NCI-H2171 treated with DMSO at 0.1 percent for 48 hours (cell line): ENCODE measurements at places on chromosomes 1 and 21.

DNA sequence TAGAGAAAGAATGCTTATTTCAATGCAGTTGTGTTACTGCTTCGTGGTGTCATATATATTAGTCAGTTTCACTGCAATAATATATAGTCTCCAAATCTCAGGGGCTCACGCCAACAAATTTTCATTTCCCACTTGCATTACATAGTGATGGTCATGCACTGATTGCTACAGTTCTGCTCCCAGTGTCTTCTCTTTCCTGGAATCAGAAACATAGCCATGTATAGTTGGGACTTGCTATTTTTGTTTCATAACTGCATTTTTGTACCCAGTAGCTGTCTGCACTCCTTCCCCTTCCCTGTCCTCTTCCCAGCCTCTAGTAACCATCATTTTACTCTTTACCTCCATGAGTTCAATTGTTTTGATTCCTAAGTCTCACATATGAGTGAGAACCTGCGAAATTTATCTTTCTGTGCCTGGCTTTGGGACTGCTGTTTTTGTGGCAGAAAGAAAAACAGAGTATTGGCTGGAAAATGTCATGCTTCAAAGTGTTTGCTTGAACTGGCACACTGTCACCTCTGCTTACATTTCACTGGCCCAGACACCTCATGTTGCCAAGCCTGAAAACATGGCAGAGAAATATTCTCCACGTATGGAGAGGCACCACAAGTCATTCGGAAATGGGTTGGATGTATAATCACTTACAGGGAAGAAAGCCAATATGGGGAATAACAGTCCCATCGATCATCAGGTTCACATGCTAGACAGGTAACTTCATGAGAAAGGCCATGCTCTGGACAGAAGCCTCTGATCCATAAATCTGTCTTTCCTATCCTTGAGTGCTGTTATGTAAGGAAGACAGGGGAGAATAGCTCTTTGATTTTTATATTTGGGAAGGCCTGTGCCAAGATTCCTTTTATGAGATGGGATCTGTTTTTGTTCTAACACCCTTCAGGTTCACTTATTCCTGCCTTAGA lies 60.4 kb upstream of the BACH1 start:
- no peak for DNase-seq

GRCh38 chr1:214927796-214928195 lies 154.7 kb upstream of the KCNK2 start:
- DNase-seq, result no peak

- no peak for DNase-seq
Measured at GRCh38 chr21:45166931-45167330, 92.6 kb downstream of the ADARB1 start.

DNA sequence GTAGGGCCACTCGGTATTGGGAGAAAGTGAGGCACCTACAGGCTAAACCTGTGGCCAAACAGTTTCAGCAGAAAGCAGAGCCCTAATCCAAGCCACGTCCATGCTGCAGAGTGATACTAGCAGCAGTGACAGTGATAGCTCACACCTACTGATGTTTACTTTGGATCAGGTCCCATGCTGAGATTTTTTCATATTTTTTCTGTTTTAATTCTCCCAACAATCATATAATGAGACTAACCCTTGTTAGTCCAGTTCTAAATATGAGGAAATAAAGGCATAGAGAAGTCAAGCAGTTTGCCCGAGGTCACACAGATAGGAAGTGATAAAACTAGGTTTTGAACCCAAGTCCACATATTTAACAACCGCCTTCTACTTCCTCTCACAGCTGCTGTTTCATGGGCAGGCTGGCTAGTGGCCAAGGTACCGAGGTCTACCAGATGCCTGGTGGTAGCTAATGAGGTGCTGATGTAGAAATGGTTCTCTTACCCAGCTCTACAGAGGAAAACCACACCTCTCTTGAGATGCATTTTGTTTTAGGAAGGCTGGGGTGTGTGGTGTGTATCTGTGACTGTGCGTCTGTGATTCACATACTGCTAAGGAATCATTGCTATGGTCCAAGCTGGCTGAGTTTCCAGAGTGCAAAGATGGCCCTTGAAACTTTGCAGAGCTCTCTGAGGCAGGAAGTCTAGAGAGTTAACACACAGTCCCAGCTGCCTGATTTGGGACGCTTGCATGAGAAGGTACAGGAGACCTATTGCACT lies 80.3 kb upstream of the ARTN start:
- DNase-seq, result peak; percentile 93

GRCh38 chr1:83102630-83103071 lies 896.3 kb downstream of the TTLL7 start:
- DNase-seq, result peak; percentile 37

DNA sequence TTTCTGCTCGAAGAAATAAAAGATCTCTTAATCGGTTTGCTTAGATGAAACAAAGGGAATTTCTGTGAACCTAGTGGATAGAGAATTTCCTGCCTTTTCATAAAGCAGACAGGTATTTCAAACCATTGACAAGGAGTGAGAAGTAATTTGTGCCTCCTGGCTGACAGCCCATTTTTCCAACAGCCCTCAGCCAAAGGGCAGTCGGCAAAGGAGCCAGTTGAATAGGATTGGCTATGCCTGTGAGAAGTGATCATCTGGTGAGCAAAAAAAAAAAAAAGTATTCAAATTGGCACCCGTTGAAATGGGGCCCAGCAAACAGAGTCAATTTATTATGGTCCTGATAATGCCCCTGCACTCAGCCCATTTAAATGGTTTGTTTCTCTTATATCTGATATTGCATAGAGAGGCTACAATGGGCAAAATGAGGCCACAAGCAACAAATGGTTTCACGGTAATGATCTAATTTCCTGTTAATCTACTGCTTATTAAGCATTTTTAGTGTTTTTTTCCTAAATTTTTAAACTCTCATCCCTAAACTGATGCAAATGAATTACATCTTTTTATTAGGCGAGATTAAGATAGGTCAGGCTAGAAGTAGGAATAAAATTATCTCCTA lies 477.5 kb downstream of the NUF2 start:
- no peak for DNase-seq

DNA sequence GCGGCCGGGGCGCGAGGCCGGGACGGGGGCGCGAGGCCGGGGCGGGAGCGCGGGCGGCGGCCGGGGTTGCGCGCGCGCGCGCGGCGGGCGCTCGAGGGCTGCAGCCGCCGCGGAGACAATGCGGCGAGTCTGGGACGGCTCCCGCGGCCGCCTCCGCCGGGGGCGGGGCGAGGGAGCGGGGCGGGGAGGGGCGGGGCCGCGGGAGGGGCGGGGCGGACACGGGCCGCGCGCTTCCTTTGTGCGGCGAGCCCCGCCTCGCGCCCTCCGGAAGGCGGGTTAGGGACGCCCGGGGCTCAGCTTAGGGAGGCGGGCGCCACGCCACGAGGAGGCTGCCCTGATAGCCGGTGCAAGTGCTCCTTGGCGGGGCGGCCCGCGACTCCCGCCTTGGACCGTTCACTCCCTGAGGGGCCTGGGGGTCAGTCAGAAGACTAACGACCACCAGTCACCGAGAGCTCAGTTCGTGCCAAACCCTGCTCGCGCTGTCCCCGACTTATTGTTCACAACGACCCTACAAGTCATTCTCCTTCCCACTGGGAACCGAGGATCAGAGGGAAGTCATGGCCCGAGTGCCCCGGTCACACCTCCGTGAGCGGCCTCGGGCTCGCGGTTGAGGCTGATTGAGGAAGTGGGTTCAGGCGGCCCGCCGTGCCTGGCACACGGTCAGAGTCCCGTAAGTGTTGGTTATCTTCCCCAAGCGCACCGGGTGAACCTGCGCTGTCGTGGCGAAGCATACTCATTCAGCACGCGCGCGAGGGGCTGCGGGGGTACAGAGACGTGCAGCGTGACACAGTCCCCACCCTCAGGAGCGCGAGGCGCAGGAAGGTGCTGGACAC lies 29.1 kb upstream of the A3GALT2 start:
- peak; percentile 84 for DNase-seq

DNA sequence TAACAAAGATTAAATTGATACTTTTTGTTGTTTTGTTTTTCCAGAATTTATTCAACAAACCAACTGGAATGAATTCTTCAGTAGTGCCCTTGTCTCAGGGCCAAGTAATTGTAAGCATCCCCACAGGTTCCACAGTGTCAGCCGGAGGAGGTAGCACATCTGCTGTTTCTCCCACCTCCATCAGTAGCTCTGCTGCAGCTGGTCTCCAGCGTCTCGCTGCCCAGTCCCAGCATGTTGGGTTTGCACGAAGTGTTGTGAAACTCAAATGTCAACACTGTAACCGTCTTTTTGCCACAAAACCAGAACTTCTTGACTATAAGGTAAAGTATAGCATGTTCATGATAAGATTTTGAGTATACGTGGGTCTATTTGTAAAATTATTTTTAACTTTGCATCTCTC lies 118.5 kb downstream of the ZMYM4 start:
- DNase-seq, result no peak

DNA sequence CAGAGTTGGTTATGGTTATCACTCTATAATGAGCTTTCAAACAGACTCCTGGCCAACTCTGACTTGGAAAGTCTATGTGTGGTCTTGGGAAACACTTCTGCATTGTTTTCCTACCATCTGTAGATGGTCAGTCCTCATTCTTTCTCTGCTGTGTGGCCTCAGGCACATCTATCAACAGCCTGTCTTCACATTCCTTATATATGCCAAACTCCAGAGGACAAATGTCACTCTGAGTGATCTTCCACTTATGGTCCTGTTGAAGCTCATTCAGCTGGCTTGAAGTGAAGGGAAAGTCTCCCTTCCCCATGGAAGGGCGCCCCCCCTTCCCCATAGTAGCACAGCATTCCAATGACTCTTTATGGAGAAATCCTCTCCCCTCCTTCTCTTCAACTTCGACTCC lies 58.7 kb downstream of the VANGL2 start:
- no peak for DNase-seq

DNA sequence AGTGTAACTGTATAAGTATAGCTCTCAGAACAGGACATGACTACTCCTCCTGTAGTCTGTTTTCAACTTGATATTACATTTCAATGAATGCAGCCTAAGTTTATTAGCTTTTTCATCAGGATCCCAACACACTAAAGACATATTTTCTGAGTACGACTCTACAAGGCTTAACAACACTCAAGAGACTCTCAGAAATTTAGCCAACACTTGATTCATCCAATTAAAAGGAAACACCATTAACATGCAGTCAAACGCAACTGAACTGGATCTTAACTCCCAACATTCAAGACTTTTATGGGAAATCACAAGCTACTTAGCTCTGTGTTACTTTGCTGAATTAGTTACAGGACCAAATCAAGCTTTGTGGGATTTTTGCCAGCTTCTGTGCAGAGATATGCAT lies 65.2 kb upstream of the SGIP1 start:
- no peak for DNase-seq

- DNase-seq, result no peak
Measured at GRCh38 chr1:221856228-221857093, 114.6 kb upstream of the DUSP10 start.

GRCh38 chr21:15383588-15383987 lies 318.8 kb upstream of the NRIP1 start:
- no peak for DNase-seq

- DNase-seq, result no peak
Measured at GRCh38 chr1:167542109-167543032, 11.2 kb downstream of the CREG1 start.
